Activated naive CD4-positive, alpha-beta T cell treated with anti-CD3 and anti-CD28 coated beads, Interleukin-2, amount 50 U/mL, for 72 hours (primary cell): ENCODE measurements at places on chromosomes 5 and 9. TPM values are rescaled to one million over a fixed set of nuclear protein-coding genes. Genes with fewer than 3 reads are reported as not detected.

DNA sequence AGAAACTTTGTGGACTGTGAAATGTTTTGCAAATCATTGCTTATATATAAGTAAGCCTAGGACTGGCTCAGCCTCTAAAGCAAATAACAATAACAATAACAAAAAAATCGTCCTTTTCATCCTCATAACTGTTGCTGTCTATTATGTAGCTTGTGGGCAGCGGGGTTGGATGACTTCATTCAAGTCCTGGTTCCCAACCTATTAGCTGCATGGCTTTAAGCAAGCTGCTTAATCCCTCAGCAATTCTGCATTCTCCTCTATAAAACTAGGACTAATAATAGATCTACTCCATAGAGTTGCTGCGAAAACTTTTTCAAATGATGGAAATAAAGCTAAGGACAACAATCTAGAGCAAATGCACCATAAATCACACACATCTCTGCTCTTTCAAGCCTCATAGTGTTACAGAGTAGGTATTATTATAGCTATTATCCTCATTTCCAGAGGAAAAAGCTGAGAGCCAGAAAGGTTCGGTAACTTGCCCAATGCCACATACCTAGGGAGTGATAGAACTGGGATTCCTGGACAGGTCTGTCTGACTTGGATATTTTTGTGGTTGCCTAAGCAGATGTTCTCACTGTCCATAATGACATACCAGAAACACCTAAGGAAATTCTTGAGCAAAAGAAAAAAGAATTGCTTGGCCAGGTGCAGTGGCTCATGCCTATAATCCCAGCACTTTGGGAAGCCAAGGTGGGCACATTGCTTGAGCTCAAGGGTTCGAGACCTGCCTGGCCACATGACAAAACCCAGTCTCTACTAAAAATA, 98.8 kb upstream of the ADRA1B start:
- DNase-seq = no peak

DNA sequence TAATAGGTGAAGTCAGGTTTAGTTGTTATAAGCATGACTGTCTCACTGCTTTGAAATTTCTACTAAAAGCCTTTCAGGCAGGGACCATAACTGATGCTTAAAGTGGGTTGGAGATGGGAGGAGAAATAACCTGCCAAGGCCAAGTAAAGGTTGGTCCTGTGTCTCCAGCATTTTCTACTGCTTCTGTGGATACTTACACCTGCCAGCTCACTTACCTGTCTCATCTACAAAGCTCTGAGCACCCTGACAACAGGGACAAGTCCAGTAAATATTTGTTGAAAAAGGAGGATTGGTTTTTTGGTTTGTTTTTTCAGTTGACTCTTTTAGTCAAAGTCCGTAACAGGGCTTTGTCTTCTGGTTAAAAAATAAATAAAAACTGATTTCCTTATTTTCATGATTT, 38.6 kb downstream of the GRAMD2B start:
- no peak for DNase-seq

GRCh38 chr9:80866576-80867227, 822.6 kb downstream of the TLE1 start:
- no peak for DNase-seq

DNA sequence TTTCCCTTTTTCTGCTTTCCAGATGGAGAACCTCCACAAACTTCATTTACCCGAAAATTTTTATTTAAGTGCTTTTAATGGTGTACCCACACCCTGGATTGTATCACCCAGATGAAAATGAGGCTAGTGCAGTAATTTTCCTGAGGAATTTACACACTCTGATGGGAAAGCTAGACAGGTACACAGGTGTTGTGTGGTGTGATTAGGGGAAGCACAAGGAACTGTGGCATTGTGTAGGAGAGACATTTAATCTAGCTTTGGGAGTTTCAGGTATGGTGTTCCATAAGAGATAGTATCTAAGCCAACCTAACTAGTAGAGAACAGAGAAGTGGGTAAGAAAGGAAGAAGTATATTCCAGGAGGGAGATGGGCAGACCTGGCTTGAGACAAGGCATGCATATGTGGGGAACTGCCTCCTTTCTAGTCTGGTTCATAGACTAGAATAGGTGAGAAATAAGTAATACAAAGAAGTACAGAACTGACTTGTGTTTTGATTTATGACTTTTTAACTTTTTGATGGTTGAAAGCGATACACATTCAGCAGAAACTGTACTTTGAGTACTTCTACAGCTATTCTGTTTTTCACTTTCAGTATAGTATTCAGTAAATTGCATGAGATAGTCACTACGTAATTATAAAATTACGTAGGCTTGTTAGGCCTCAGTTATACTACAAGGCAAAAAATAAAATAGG, 22.9 kb upstream of the ROPN1L start:
- DNase-seq = no peak

- DNase-seq = no peak
Observed at GRCh38 chr5:146731909-146732659, 146.5 kb downstream of the PPP2R2B start.

GRCh38 chr9:112065806-112066606, 109.1 kb downstream of the SUSD1 start:
- no peak for DNase-seq

GRCh38 chr5:14579731-14580397, 1.7 kb upstream of the OTULINL start:
- no peak for DNase-seq

GRCh38 chr9:108002371-108002956, 512.9 kb upstream of the KLF4 start:
- DNase-seq = no peak

- no peak for DNase-seq
Observed at GRCh38 chr5:80057921-80058320, 22.8 kb downstream of the THBS4 start.

GRCh38 chr5:132907161-132907560, 33.7 kb downstream of the LEAP2 start:
- no peak for DNase-seq

DNA sequence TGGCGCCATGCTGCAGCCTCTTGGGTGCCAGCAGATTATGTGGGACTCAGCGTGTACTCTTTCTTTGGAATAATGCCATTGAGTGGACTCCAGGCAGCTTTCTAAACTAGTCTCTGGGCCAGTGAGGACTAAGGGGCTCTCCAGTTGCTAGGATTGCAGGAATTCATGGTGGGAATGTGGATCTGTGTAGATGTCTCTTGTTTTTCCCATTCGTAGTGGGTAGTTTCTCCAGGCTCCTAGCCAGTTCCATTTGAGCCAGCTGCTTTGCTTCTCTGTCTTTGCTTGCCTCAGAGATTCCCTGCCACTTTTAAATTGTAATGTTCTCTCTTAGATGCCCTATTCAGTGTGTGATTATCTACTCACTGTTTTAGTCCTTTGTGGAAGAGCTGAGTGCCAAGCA, 42.6 kb downstream of the SLF1 start:
- DNase-seq = no peak

DNA sequence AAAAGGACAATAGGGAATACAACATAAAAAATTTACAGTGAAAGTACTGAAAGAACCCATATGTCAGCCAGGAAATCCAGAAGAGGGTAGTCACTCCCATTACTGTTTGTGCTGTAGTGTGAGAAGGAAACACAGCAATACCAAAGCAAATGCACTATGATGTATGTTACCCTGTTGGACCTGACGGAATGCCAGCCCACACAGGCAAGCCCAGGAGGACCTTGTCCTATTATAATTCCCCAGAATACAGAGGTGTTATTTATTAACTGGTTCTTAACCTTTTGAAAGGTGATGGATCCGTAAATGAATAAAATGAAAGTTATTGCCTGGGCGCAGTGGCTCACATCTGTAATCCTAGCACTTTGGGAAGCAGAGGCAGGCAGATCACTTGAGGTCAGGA, 79.0 kb downstream of the GDA start:
- DNase-seq = no peak

- no peak for DNase-seq
Observed at GRCh38 chr9:127721391-127721821, 5.5 kb downstream of the TTC16 start.

DNA sequence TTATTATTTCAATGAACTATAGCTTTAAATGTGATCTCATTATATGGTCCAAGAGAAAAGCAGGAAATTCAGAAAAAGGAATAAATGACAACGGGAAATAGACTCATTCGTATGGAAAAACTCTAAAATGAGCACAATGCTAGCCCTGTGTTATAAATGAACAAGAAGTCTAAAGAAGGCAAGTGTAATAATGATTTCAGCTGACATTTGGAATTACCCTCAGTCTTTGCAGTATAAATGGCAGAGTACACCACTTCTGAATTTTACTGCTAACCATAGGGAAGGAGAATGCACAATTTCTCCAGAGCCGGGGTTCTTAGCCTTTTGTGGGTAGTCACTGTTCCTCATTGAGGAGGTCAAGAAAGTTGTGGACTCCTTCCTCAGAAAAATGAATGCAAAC, 93.1 kb downstream of the ANKRD55 start:
- no peak for DNase-seq

DNA sequence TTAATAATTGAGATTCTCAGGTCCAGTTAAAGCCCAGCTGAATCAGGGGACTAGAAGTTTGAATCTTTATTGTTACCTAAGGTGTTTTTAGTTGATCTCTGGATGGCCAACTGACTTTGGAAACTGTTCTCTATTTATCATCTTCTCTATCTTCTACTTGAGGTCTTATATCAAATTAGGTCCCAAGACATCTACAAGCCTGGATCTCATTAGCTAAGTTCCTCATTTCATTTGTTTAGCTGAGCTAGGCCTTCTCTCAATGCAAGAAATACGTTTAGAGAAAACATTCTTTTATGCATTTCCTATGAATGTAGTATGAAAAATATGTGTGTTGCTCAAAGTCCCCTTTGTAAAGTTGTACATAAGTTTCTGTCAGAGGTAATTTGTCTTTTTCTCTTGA, 196.6 kb downstream of the PTTG1 start:
- DNase-seq = no peak

DNA sequence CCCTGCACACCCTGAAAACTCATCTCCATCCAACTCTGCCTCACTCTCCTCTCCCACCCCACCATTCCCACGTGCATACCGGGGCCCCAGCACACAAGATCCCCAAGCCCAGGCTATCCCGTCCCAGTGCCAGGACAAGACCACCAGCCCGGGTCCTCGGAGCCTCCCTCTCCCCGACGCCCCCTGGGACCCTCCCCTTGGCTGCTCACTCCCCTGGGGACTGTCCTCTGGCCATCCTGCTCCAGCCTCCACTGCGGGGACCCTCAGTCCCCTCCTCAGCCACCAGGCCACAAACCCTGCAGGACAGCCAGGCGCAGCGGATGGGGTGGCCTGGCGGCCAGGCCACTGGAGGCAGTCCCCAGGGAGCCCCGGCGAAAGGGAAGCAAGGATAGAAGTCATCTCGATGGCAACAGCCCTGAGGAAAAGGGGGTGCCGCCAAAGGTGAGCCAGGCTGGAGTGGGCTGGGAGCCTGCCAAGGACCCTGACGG, 62.8 kb downstream of the C9orf50 start:
- DNase-seq = no peak

GRCh38 chr9:126862104-126862761, 1.8 kb downstream of the ZBTB34 start:
- no peak for DNase-seq

GRCh38 chr5:174801798-174802197, 77.4 kb downstream of the MSX2 start:
- DNase-seq = no peak

Gene NELFB
- 58.4 TPM for total RNA-seq

Gene DNAH5
- total RNA-seq = not detected

Gene SOWAHA
- total RNA-seq = not detected

Gene PCDHA10
- total RNA-seq = not detected

Gene FRMPD1
- total RNA-seq = not detected

Gene PCDHGB3
- 0.09 TPM for total RNA-seq

Gene SPATA9
- not detected for total RNA-seq

Gene FGD3
- 61.0 TPM for total RNA-seq

Gene NUTM2G
- not detected for total RNA-seq

Gene ZDHHC11B
- total RNA-seq = 1.4 TPM
